ENCODE measurements at places on chromosomes 6 and 20.

DNA sequence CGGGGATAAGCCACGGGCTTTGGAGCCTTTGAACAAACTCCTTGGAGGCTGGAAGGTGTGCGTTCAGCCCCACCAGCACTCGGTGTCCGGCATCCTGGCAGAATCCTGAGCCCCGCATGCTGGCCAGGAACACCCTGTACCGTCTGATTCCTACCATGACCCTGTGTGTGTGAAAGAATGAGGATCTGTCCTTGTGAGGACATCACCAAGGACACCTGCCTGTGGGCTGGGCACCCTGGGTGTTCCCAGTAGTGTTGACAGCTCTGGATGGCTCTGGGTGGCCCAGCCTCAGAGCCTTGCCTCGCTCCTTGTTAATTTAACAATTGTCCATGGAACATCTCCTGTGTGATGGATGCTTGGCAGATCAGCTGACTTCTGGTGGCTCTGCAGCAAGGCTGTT is 234.3 kb downstream of the QKI start:
- no peak for DNase-seq

DNA sequence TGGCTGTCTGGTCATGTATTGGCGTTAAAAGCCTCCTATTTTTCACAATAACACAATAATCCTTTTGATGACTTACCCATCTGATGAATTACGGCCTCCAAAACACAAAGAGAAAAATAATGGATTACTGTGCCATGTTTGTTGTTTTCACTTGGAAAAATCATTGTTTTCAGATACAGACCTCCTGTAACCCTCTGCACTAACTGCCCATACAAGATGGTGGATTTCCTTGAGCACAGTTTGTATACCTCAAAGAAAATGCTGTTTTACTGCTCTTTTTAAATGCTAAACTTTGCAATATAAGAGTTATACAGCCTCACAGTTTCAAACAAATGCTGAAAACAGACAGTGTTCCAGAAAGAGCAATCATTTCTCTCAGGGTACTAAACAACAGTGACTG is 61.0 kb downstream of the SMLR1 start:
- no peak for DNase-seq

- no peak for DNase-seq
Measured at GRCh38 chr20:58459058-58459750, 56.0 kb downstream of the APCDD1L start.

- DNase-seq: no peak
Measured at GRCh38 chr6:168027521-168027920, 30.1 kb downstream of the KIF25 start.

GRCh38 chr6:113171882-113172281 is 685.3 kb upstream of the MARCKS start:
- no peak for DNase-seq

GRCh38 chr20:56430957-56431356 is 18.9 kb downstream of the CASS4 start:
- DNase-seq: no peak

DNA sequence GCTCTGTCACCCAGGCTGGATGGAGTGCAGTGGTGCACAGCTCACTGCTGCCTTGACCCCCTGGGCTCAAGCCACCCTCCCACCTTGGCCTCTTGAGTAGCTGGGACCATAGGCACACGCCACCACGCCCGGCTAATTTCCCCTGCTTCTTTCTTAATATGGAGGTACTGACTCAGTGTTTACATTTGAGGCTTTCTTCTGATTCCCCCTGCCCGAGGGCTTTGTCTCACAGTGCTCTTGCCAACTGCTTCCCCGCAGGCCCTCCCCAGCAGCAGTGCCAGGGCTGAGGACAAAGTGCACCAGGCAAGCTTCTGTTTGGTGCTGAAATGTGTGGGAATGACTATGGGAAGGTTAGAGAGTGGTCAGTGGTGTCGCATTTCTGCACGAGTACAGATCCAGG is 34.8 kb downstream of the NR2E1 start:
- no peak for DNase-seq

DNA sequence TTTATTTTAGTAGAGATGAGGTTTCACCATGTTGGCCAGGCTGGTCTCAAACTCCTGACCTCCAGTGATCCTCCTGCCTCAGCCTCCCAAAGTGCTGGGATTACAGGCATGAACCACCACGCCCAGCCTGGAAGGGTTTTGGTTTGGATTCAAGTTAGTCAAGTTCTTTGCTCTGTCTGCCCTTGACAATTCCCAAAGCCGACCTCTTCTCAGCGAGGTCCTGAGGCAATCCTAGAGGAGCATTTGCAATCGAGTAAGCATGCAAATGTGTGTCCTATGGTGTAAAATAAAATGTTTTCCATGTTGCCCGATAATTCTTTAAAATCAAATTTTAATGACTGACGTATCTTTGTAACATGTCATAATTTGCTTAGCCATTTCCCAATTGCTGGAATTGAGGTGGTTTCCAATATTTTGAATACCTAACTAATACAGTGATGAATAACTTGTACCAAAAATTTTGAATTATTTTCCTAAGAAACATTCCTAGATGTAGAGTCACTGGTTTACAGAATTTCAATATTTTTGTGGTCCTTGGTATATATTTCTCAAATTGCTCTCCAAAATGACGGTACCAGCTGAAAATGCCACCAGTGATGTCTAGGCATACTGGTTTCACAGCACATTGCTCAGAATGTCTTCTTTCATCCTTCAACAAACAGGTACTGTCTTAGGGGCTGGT is 38.7 kb downstream of the GTF2H5 start:
- no peak for DNase-seq

DNA sequence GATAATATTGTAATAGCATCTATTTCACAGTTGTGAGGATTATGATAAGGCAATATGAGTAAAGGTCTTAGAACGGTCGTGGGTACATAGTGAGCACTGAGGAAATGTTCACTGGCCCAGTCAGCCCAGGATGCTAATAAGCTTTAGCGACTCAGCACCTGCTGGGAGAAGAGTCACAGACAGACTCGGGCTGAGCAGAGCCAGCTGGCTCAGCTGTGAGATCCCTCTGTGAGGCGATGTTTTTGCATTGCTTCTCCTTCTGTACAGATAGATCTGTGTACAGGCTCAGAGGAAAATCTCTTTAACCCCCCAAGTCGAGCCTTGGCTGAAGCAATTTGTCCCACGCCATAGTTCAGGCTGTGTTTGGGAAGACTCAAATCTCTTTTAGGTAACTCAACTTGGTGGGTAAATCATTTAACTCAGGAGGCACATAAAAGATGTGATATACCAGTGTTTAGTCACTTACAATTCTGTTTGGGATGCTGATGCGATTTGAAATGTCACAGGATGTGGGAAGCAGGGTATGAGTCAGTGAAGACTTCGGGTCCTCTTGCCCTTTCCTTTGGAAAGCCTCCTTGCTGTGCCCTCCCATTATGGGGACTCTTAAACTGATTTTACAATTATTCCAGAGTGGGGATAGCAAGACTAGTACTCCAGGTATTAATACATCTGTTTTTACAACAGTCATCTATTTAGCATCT is 53.1 kb downstream of the PHACTR1 start:
- DNase-seq: no peak

Measured in T-helper 9 cell (primary cell).